ENCODE measurements at places on chromosomes 13 and 19. TPM values are rescaled to one million over a fixed set of nuclear protein-coding genes. Genes with fewer than 3 reads are reported as not detected.

DNA sequence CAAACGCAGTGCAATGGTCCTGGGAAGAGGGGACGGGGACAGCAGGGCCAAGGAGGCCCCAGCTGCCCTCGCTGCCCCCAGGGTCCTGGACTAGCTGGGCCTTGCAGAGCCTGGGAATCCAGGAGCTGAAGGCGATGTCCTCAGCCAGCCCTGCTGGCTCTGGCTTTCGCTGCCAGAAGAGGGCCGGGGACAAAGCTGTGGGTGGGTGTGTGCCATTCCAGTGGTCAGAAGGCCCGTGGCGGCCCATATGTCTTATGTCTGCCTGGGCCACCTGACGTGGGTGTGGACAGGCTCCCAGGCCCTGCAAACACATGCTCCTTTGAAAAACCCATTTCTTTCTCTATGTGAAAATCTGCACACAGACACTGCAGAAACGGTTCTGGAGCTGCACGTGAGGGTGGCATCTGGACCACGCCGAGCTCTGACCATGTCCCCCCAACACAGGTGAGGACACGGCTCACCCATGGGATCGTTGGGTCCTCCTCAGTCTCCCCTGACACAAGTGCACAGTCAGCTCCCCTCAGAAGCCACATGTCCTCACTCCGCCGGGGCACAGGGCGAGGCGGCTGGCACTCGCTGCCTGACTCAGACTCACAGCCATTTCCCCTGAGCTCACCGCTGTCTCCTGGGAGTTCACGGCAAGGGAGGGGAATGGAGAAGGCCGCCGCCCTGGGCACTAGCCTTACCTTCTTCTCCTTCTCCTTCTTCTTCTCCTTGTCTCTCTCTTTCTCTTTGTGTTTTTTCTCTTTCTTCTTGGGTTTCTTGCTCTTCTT, 16.9 kb downstream of the IZUMO4 start:
- H3K27ac ChIP-seq, result no peak overlapping the region
- no peaks in the 10 kb centered on the region for H3K4me1 ChIP-seq
- no peaks in the 10 kb centered on the region for H3K36me3 ChIP-seq
- no peak overlapping the region for H3K4me3 ChIP-seq
- no peaks in the 10 kb centered on the region for H3K27me3 ChIP-seq

DNA sequence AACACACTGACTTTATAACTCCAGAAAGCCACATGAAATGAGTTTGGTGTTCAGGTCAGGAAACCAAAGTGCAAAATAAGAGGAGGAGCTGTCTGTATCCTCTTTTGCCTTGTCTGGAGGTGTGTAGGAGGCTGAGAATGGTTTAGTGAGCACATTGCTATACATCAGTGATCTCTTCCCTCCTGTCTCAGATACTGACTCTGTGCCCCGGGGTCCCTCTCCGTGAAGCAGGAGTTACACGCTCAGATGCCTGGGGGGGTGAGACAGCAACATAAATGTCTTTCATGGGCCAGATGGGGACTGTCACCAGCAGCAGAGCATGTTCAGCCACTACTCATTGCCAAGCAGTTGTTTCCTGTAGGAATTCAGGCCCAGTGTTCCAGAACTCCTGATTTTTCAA, 285.4 kb downstream of the ATP8A2 start:
- no peaks in the 10 kb centered on the region for H3K36me3 ChIP-seq
- H3K27ac ChIP-seq, result no peak overlapping the region
- no peak for DNase-seq
- H3K27me3 ChIP-seq, result no peaks in the 10 kb centered on the region
- no peak overlapping the region for H3K4me3 ChIP-seq
- peaks cover 27% of the 10 kb centered on the region for H3K4me1 ChIP-seq

DNA sequence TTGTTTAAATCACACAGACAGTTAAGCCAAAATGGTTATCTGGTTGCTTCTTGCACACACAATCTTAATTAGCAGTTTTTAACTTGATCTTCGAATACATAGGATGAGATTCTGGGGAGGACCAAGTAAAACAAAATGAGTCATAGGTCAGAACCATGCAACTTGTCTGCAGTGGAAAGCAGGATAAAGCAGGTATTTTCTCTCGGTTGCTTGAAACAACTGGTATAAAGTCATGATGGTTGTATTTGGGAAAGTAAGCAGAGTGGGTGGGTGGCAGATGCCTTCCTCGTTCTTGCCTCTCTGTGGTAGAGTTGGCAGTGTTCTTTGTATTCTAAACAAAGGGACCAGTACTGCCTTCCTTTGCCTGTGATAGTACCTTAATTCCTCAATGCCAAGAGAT, 167.0 kb downstream of the COG6 start:
- H3K4me3 ChIP-seq, result no peak overlapping the region
- H3K36me3 ChIP-seq, result no peaks in the 10 kb centered on the region
- DNase-seq, result no peak
- no peak overlapping the region for H3K27ac ChIP-seq
- H3K4me1 ChIP-seq, result peaks cover 6% of the 10 kb centered on the region

GRCh38 chr13:61192826-61193225, 222.8 kb downstream of the PCDH20 start:
- no peak overlapping the region for H3K27ac ChIP-seq
- H3K4me3 ChIP-seq, result no peak overlapping the region
- no peaks in the 10 kb centered on the region for H3K27me3 ChIP-seq
- no peaks in the 10 kb centered on the region for H3K4me1 ChIP-seq
- DNase-seq, result no peak

DNA sequence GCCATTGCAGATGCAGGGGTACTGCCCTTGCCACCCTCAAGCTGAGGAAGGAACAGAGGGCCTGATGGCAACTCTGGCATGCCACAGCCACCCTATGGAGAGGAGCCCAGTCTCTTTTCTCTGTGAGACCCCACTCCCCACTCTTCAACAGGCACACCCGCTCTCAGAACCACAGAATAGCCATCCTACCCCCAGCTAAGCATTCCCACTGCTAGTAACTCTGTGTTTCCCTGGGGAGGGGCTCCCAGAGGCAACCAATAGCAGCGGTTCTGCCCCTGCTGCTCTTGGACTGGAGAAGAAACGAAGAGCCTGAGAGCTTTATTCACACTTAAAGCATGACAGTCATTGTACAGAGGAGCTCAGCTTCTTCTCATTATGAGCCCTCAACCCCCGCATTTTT, 49.3 kb downstream of the UBL3 start:
- DNase-seq, result no peak
- peaks cover 8% of the 10 kb centered on the region for H3K4me1 ChIP-seq
- no peaks in the 10 kb centered on the region for H3K27me3 ChIP-seq
- H3K36me3 ChIP-seq, result no peaks in the 10 kb centered on the region
- no peak overlapping the region for H3K4me3 ChIP-seq

DNA sequence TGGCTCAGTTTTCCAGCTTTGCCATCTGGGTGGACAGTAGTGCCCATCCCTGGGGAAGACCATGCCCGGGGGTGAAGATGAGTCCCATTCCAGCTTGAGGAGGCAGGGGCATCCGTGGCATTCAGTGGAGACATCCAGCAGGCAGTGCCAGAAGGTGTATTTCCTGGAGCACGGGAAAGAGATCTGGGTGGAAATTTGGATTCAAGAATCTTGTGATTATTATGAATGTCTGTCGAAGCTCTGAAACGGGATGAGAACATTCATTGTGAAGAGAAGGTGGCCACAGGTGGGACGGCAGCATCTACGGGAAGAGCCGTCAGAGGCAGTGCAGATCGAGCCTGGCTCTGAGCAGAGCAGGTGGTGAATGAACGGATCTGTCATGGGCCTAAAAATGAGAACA, 167.3 kb upstream of the RNF113B start:
- no peak overlapping the region for H3K27ac ChIP-seq
- no peaks in the 10 kb centered on the region for H3K27me3 ChIP-seq
- no peak overlapping the region for H3K4me3 ChIP-seq
- H3K4me1 ChIP-seq, result peaks cover 13% of the 10 kb centered on the region
- DNase-seq, result no peak

GRCh38 chr13:40572961-40573360, 93.5 kb downstream of the FOXO1 start:
- H3K4me1 ChIP-seq, result peaks cover 20% of the 10 kb centered on the region
- peaks cover 3% of the 10 kb centered on the region for H3K36me3 ChIP-seq
- no peak overlapping the region for H3K4me3 ChIP-seq
- no peak for DNase-seq
- H3K27me3 ChIP-seq, result no peaks in the 10 kb centered on the region

GRCh38 chr13:113864273-113864890, 506 bp upstream of the GAS6 start:
- H3K36me3 ChIP-seq, result peaks cover 1% of the 10 kb centered on the region
- peaks cover 40% of the 10 kb centered on the region for H3K27me3 ChIP-seq
- H3K4me3 ChIP-seq, result peak overlapping the region; percentile 88
- H3K4me1 ChIP-seq, result peaks cover 31% of the 10 kb centered on the region
- DNase-seq, result peak; percentile 40

GRCh38 chr19:2251106-2252054, 2.3 kb downstream of the AMH start:
- no peak for DNase-seq
- H3K27ac ChIP-seq, result no peak overlapping the region
- peaks cover 3% of the 10 kb centered on the region for H3K4me1 ChIP-seq
- H3K36me3 ChIP-seq, result no peaks in the 10 kb centered on the region

- no peak overlapping the region for H3K27ac ChIP-seq
- H3K4me1 ChIP-seq, result no peaks in the 10 kb centered on the region
- no peak for DNase-seq
- H3K27me3 ChIP-seq, result no peaks in the 10 kb centered on the region
- H3K36me3 ChIP-seq, result peaks cover 4% of the 10 kb centered on the region
Measured at GRCh38 chr19:2517881-2518601, 42.1 kb downstream of the GADD45B start.

- no peak overlapping the region for H3K4me3 ChIP-seq
- no peak overlapping the region for H3K27ac ChIP-seq
- no peaks in the 10 kb centered on the region for H3K36me3 ChIP-seq
- H3K27me3 ChIP-seq, result no peaks in the 10 kb centered on the region
- no peak for DNase-seq
Measured at GRCh38 chr13:108155185-108156106, 59.9 kb downstream of the LIG4 start.

The SULT2B1 gene
- total RNA-seq, result 5.3 TPM

The XRCC1 gene
- 33.0 TPM for total RNA-seq

The PCID2 gene
- total RNA-seq, result 46.3 TPM

The PRR22 gene
- total RNA-seq, result 5.2 TPM

All from type B pancreatic cell (in vitro differentiated cells).